ENCODE measurements at places on chromosomes 4 and X.

DNA sequence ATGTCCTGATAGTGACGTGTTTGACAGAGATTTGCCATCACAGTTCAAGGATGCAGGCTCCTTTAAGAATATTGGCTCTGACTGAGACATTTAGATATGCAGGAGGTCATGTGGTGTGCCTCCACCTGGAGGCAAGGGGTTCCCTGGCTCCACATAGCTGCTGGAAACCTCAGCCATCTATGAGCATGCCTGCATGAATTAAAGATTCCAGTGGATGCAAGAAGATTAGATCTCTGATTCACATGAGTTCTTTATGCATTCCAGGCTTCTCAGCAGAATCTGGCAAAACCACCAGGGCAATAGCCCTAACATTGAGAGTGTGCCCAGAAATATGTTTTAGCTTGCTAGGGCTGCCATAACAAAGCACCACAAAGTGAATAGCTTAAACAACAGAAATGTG, 298.5 kb upstream of the AADAT start:
- DNase-seq, result no peak

GRCh38 chr4:56215901-56216300, 171.4 kb downstream of the AASDH start:
- DNase-seq, result no peak

DNA sequence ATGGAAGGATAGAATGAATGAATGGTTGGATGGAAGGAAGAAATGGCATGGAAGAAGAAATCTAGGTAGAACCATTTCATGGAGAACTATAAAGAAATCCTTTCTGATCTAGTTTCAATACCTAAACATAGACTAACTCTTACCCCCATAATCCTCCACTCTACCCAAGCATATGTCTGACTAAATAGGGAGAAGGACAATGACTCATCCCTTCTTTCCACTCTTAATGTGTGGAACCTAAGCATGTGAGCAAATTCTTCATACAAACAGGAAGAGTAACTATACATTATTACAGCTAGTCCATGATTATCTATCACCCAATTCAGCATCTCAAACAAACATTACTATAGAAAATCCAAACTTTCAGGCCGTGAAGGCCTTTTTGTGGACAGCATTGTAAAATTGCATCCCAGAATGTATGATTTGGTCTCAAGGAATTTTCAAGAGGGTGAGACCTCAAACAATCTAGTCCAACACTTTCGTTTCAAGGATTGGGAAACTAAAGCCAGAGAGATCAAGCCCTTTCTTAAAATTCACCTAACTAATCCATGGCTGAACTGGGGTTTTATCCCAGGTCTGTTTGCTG, 11.2 kb downstream of the C1QTNF7 start:
- DNase-seq, result no peak

GRCh38 chr4:78145008-78145407, 87.9 kb downstream of the FRAS1 start:
- DNase-seq, result no peak

DNA sequence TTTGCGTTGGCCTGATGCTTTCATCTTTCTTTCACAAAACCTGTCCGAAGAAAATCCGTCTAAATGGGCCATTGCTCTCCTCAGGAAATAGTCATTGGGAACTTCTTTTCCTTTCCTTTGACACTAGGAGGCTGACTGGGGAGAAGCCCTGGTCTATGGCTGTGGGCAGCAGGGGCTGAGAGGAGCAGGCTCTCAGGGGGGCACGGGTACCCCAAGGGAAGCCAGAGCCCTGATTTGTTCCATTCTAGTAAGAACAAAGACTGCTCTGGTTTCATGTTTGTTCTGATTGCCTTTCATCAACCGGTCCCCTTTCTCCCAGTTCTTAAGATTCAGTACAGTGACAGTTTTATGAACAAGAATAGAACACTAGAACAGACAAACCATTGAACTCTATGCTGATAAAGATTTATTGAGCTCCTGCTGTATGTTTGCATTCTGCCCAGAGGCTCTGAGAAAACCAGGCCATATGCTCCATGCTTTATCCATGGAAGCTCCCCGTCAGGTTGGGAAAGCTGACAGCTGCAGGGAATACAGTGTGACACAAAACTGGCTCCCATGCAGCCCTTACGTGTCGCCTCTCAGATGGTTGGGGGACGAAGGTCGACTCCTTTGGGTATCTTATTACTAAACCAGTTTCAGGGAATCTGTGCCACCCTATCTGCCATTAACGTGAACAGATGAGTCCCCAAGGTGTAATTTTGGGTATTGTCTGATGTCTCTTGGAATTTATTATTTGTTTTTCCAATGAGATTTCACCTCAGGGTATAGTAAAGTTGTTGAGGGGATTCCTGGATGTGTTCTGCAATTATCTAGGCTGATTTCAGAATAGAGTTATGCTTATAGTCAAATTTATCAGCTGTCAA, 72.4 kb upstream of the MSANTD1 start:
- DNase-seq, result no peak

DNA sequence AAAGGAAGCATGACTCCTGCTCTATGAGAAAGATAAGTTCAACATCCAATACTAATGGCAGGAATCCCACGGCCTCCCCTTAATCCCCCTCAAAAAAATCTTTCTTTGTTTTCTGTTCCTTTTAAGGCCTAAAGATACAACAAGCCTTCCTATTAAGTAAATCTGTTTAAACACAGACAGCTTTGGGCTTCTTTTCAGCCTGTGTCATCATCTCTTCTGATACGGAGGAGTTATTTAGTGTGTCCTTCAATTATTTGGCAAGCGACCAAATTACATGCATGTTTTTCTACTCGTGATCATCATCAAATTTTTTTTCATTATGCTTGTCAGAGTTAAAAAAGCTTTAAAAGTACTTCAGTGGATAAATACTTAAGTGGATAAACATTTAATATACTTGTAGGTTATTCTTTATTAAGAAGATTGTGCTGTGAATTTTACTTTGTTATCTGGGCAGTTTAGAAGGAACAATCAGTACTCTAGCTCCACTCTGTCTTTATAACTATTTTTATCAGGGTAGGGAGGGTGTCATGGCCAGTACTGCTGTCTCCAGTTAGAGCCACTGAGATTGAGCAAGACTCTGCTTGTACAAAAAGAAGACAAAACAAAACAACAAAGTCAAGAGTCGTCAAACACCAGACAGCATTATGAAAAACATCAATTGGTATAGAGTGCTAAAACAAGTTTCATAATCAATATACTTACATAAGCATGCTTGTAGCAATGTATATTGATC, 210.7 kb downstream of the PRR32 start:
- DNase-seq, result no peak

DNA sequence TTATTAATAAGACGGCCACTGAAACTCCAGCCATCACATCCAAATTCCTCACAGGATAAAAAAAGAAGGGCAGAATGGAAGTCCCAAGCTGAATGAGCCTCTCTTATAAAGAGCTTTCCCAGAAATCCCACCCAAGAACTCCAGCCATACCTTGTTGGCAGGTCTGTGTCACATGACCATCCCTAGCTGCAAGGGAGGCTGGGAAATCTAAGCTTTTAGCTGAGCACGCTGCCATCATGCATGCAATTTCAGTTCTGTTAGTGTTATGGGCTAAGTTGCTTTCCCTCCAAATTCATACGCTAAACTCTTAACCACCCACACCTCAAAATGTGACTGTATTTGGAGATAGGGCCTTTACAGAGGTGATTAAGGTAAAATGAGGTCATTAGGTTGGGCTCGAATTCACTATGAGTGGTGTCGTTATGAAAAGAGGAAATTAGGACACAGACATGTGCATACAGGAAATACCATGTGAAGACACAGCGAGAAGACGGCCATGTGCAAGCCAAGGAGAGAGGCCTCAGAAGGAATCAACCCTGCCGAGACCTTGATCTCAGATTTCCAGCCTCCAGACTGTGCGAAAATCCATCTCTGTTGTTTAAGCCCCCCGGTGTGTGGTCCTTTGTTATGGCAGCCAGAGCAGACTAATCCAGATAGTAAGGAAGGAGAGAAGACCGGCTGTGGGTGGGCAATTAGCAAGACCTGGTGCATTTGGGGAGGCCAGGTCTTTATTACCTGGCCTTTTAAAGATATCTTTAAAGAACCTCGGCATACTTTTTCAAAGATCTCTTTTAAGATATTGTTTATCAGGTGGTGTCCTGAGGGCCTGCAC, 317.6 kb downstream of the BCOR start:
- no peak for DNase-seq

DNA sequence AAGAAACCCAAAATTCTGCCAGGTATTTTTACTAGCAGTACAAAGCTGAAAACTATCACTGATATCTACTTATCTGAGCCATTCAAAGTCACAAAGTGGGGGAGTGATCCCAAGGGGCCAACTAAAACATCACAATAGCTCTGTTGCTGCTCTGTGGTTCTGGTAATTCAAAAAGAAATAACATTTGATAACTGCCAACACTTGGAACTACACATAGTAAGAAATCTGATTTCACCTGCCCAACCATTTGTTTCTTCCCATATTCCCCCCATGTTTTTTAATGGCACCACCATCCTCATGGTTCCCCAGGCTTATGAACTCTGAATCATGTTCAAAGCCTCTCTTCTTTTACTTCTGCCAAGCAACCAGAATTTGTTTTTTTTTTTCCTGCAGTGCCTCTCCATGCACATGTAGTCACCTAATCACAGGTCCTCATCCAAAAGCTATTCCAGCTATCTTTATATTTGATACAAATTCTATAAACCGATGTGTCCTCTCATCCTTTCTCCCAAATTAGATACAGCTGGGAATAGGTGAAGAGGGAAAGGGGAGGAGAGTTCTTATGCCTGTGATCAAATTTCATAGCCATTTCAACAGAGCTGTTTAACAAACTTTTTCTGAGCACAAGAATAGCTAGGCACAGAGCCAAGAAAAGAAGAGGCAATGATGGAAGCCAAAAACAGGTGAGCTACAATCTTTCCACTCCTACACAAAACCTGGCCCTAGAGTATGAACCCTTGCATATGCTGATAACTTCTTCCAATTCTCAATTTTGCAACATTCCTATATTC, 7.7 kb downstream of the AMMECR1 start:
- DNase-seq, result no peak

GRCh38 chr4:2245057-2245786, 3.3 kb upstream of the HAUS3 start:
- DNase-seq, result peak; percentile 1

GRCh38 chrX:129787336-129788055, 7.7 kb downstream of the SASH3 start:
- DNase-seq, result no peak

DNA sequence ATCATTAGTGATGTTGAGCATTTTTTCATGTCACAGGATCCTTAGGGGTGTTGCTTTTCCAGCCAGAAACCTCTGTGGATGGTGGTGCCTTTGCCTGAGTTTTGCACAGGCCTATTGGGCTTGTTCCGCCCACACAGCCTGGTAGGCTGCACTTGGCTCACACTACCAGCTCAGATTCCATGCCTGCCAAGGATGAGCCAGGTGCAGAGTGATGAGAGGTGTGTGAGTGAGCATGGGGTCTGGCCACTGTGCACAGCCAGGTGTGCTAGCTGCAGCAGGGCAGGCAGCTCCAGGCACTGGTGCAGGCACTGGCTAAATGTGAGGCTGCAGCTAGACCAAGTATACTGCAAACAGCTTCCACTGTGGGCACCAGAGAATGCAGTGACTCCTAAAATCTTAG, 341.6 kb downstream of the FSTL5 start:
- DNase-seq, result no peak

DNA sequence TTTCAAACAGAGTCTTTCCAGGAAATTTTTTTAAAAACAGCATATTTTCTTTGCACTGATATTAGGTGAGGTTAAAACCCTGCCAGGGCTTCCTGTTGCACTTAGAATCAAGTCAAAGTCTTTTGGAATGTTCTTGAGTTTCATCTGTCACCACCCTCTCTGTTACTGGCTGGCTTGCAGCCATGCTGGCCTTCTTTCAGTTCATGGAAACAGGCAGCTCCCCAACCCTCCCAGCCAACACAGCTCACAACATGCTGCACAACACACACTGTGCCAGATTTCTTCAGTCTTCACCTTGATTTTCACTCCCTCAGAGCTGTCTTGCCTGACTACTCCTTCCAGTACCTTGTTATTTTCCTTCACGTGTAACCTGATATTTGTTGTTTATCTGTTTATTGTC, 129.5 kb downstream of the KCNIP4 start:
- DNase-seq, result no peak

GRCh38 chrX:150887906-150888465, 10.5 kb downstream of the CD99L2 start:
- DNase-seq, result no peak

DNA sequence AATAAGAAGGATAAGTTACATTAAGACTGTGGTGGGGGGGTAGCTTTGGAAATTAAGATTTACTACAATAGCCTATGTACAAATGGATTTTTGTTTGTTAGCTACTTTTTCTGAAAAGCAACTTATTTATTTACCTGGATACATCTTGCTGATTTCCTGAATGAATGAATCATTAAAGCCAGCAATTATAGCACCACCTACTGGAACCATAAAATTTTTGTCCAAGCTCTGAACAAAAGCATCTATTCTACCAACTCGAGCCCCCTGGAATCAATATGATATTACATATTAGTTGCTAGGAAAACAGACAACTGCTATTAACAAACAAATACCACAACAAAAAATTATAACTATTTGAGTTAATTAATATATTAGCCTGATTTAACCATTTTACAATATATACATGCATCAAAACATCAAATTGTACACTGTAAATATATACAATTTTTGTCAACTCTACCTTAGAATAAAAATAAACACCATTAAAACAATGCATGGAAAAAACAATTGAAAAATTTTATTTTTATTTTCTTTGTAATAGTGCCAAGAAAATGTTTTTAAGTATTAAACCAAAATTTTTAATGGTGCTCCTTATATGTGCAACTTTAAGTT, 15.3 kb downstream of the SEPSECS start:
- no peak for DNase-seq

- no peak for DNase-seq
Observed at GRCh38 chrX:6448003-6448402, 86.9 kb downstream of the VCX3A start.

- no peak for DNase-seq
Observed at GRCh38 chr4:174215961-174216680, 67.3 kb downstream of the FBXO8 start.

DNA sequence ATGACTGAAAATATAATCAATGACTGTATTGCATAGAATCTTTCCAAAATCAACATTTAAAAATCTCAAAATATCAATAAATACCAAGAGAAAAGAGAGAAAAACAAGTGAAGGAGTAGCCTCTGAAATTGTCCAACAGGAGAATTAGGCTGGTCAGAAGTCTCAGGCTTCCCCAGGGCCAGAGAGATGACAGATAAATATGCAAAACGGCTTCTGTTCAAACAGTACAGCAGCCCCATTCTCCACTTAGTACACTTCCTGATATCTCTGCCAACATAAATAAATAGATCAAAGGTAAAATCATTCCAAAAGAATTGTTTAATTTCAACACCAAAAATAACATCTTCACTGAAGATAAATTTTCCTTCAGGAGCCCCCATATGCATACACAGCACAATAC, 204.7 kb upstream of the GABRA2 start:
- no peak for DNase-seq

Measured in GM19239 (cell line).